Common myeloid progenitor, CD34-positive (primary cell): ENCODE measurements at places on chromosomes 2 and 18.

DNA sequence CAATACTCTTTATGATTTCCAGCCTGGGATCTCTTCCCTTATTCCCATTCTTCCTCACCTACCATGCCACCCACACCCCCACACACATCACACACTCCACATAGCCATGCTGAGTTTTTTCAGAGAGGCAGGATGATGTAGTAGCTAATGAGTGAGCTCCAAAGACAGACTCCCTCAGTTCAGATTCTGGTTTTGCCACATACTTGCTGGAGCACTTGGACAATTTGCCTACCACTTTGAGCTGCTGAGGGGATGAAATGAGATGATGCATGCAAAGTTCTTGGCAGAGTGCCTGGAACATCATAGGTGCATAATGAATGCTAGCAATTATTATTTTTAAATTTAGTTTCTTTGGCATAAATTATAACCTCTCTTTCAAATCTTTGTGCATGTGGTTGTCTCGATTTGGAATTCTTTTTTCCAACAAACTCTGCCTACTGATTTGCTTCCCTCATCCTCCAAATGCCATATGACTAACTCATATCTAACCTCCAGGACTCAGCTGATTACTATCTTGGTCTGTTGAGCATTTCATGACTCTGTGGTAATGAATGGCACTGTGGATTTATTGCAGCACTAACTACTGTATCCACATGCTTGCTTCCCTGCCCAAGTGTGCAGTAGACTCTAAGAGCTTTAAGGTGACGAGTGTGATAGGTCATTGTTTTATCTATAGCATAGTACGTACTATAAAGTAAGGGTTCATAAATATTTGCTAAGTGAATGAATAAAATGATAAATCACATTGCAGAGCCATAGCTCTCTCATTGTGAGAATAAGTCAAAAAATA is 99.1 kb downstream of the TACR1 start:
- DNase-seq = no peak

DNA sequence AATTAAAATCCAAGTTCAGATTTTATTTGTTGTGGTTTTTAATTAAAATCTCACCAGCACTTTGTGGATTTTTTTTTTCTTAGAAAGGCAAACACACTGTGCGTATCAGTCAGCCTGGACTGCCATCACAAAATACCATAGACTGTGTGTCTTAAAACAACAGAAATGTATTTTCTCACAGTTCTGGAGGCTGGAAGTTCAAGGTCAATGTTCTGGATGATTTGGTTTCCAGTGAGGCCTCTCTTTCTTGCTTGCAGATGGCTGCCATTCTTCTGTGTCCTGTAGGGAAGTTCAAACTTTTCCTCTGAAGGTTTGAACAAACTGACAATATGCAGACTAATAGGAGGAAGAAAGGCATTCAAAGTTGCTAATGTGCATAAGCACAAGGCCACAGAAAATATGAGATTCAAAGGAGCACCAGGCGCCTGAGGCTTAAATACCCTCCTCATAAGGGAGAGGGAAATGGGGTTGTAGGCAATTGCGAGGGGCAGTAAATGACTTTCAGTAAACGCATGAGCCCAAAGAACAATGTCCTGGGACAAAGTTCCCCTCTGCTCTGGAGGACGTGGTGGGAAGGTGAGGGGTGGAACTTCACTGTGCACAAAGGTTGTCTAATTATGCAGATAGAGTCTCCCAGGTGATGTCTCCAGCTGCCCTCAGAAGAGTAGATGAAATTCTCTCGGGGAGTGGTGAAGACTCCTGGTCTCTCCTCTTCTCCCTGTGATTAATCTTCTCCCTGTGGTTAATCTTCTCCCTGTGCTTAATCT is 26.5 kb upstream of the KCNF1 start:
- DNase-seq = no peak

DNA sequence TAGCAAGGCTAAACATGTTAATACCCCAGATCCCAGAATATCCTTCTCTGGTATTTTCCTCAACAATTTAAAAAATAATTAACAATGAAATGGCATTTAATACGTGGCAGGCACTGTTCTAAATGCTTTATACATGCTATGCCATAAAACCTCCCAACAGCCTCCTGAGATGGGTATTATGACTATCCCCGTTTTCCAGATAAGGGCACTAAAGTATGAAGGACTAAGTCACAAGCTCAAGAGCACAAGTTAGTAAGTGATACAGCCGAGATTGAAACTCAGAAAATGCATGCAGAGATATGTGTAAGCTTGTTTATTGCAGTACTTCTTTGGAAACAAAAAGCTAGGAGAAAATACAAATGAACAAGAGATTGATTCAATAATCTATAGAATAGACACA is 8.0 kb downstream of the ABCB11 start:
- DNase-seq = no peak

DNA sequence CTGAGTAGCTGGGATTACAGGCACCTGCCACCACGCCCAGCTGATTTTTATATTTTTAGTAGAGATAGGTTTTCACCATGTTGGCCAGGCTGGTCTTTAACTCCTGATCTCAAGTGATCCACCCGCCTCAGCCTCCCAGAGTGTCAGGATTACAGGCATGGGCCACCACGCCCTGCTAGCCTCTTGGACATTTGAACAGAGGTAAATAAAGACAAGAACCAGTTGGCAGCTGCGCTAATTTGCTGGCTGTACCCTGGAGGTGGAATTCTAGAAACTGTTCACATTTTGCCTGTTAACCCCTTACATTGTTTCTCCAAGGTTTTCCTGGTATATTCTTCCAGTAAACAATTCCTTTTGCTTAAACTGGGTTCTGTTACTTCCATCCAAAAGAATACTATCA is 132.9 kb downstream of the CDH2 start:
- DNase-seq = no peak

DNA sequence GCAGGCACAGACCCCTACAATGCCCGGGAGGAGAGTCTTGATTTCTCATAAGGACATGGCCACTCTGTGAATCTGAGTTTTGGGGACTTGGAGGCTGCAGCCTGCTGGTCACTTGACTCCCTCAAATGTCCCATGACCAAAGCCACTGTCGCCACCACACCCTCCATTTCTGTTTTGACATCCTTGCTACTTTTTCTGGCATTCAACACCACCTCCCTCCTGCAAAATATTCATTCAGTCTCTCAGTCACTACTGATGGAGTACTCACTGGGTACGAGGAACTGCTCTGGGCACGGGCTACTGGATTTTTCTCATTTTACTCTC is 208.6 kb upstream of the HAAO start:
- no peak for DNase-seq

GRCh38 chr2:95384854-95385569 is 17.5 kb upstream of the FAHD2A start:
- DNase-seq = no peak

GRCh38 chr18:37481491-37481890 is 84.1 kb downstream of the CELF4 start:
- no peak for DNase-seq

DNA sequence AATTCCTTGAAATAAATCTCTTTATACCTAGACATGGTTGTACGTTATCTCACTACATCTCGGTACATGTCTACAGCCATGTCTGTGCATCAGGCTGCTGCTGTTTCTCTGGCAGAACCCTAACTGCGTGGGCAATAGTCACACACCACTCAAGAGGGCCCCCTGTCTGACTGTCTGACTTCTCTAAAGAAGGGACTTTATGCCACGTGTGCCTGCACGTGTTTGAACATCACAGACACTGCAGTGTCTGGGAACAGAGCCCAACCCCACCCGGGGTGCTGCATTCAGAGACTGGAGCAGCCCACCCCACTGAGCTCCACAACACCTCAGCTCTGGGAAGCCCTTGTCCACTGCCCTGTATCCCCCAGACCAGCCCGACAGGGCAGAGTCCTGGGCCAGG is 55.0 kb downstream of the KIF1A start:
- DNase-seq = no peak

- DNase-seq = no peak
Observed at GRCh38 chr2:111704246-111704645, 179.7 kb downstream of the ANAPC1 start.

GRCh38 chr2:126900646-126901319 is 2.1 kb downstream of the TEX51 start:
- no peak for DNase-seq

- DNase-seq = no peak
Observed at GRCh38 chr18:47730795-47731194, 199.7 kb downstream of the SMAD2 start.

GRCh38 chr18:56652802-56653201 is 1.6 kb downstream of the WDR7 start:
- DNase-seq = peak; percentile 38

GRCh38 chr2:184169366-184169765 is 429.0 kb upstream of the ZNF804A start:
- DNase-seq = no peak

- DNase-seq = no peak
Observed at GRCh38 chr2:133400411-133400810, 167.9 kb downstream of the NCKAP5 start.

DNA sequence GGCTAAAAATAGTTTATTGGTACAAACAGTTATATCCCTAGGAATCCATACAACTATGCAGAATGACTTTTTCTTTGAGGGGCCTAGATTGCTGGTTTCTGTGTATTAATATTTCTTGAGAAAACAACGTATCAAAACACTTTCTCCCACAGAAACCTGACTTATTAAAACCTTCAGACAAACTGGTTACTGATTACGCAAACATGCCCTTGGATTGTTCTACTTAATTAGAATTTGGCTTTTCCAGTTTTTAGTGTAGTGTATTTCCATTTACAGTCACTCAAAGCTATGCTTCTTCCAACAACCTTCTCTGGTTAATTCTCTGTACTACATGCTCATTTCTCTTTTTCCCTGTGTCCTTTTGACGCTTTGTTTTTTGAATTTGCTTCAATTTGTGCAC is 20.0 kb downstream of the VAPA start:
- no peak for DNase-seq

DNA sequence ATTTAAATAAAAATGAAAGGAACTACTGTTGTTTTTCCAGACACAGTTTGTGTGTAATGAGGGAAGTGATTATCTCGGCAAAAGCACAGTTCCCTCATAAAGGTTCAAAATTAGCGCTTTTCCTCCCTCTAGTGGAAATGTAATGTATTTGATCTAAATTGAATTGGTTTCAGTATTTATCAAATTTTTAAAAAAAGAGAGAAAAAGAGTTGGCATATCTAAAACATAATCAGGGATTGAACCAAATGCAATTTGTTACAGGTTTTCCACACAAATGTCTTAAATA is 37.5 kb downstream of the CMPK2 start:
- peak; percentile 73 for DNase-seq

GRCh38 chr2:143728498-143728897 is 599.3 kb downstream of the ARHGAP15 start:
- DNase-seq = no peak

DNA sequence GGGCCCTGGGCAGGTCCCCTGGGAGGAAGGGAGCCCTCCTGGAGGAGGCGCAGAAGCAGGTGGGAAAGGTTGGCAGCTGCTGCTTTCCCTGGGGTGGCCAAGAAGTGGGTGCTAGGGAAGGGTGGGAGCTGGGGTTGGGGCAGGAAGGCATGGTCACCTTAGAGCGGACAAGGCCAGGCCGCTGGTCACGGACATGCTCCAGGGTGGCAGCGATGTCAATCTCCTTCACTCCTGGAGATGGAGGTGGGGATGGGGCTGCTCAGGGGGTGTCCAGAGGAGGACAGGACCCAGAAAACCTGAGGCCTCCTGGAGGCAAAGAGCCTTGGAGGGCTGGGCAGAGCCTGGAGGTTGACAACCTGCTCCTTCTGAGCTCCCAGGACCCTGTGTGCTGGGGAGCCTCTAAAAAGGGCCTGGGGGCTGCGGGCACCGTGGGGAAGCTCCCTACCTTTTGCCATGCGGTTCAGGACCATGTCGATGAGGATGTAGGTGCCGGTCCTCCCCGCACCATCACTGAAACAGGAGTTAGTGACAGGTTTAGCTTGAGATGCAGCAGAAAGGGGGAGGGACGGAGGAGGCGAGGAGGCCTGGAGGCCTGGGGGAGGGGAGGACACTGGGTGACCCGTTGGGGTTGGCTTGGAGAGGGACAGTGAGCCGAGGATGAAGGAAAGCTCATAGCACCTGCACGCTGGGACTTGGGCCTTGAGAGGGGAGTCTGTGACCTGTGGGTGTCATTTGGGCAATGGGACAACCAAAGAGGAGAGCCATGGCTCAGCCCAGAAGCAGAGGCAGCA is 11.4 kb downstream of the DNAJB2 start:
- DNase-seq = no peak

DNA sequence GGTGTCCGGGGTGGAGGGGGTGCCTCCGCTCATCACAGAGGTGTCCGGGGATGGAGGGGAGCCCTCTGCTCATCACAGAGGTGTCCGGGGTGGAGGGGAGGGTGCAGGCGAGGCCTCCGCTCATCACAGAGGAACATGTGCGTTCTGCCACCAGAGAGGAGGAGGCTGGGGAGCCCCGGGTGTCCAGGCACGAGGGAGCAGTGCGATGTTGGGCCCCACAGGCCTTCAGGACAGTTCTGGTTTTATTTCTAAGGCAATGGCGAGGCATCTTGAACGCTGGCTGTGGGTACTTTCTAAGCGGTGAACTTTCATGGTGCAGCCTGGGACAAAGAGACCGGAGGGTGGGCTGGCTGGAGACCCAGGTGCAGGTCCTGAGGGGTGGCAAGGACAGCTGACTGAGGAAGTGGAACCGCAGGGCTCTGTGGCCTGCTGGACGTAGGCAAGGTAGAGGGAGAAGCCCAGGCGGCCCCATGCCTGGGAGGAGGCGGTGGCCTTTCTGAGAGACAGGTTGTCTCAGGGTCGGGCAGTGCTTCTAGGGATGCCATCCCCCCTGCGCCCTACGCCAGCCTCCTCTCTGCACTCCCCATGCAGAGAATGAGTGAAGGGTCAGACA is 196.6 kb upstream of the SALL3 start:
- no peak for DNase-seq

DNA sequence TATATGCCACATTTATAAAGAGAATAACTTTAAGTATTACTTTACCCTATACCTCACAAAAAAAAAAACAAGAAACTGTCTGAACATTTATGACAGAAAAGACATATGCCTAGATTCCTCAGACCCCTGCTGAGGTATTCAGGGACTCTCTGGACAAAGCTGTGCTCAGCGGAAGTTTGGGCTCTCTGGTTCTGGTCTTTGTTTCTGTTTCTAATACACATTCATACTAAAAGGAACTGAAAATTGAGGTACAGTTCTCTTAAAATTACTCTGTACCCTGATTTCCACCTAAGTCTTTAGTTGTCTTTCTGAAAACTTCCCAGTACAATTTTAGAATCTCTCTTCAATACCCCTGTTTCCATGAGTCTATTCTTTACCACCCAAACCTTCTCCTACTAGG is 160.3 kb downstream of the IKZF2 start:
- DNase-seq = no peak

DNA sequence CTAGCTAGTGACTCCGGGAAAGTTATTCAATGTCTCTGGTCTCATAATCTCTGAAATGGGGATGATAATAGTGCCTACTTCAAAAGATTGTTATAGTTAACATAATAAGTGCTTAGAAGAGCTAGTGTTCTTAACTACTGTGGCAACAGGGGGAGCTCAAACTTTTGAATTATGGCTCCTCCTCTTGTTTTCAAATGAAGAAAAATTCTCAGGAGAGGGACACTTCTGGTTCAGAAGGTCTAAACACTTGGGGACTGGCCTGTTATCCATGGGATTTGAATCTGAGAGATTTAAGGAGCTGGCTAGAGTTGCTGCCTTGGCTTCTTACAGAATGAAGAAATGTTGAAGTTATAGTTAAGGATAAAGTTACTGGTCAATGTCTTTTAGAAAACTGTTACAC is 92.2 kb upstream of the ITGB6 start:
- no peak for DNase-seq

GRCh38 chr18:22789600-22789999 is 143.5 kb upstream of the RBBP8 start:
- DNase-seq = no peak
